ENCODE measurements at places on chromosomes 4 and X.

DNA sequence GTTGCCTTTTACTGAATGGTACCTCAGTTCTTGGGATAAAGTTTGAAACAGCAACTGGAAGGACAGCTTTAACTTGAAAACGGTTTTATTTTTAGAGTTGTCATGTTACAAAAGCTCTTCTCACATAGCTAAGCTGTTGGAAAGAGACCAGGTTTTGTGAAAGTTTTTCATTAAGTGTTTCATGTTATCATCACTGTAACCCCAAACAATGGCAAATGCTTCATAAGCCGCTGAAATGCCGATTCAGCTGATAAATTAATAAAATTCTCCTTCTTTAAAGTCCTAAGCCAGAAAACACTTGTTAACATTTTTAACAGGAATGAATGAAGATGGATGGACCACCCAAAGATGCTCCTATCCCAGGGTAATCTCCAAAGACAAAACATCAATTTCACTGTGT lies 76.1 kb upstream of the IRF2 start:
- no peak for DNase-seq

GRCh38 chr4:121567748-121568147 lies 129.0 kb downstream of the ANXA5 start:
- no peak for DNase-seq

DNA sequence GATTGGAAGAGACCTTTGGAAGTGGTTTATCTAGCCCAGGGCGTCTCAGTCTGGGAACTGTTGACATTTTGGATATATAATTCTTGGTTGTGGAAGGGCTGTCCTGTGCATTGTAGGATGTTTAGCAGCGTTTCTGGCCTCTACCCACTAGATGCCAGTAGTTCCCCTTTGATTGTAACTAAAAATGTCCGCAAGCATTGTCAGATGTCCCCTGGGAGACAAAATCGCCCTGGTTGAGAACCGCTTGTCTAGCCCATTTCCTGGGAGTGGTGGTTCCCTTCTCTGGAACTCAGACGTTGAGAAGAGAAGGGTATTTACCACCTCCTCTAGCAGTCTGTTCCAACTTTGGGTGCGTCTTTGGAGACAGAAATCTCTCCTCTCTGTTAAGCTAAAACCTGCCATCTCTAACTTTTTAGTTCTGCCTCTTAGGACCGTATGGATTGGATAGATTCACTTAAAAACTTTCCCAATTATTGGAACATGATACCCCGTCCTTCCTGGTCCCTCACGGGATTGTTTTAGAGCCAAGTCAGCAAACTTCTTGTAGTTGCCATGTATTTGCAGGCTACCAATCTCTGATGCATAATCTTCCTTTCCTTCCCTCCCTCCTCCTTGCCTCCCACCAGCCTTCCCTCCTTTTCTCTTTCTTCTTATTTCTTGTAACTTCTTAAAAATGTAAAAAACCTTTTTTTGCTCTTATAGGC lies 13.9 kb downstream of the TMEM165 start:
- DNase-seq = no peak

GRCh38 chrX:45794323-45794994 lies 593.8 kb upstream of the DIPK2B start:
- no peak for DNase-seq

GRCh38 chrX:97882306-97882705 lies 998.6 kb downstream of the RPA4 start:
- DNase-seq = no peak

All from stimulated activated CD4-positive, alpha-beta T cell treated with anti-CD3 and anti-CD28 coated beads, Interleukin-1b, Interleukin-23, amount 100 ng/mL, for 24 hours (primary cell).